ENCODE measurements at places on chromosomes 6 and 20. TPM values are rescaled to one million over a fixed set of nuclear protein-coding genes. Genes with fewer than 3 reads are reported as not detected.

CASS4 gene
- total RNA-seq: 0.08 TPM

PRR18 gene
- 0.14 TPM for total RNA-seq

VIP gene
- total RNA-seq: not detected

GPANK1 gene
- total RNA-seq: 13.6 TPM

TLDC2 gene
- not detected for total RNA-seq

MARCKS gene
- 12.8 TPM for total RNA-seq

UBD gene
- 0.53 TPM for total RNA-seq

SLC18B1 gene
- total RNA-seq: 4.1 TPM

SLC17A9 gene
- not detected for total RNA-seq

TULP1 gene
- not detected for total RNA-seq

WFDC5 gene
- not detected for total RNA-seq

SLC17A4 gene
- total RNA-seq: not detected
